ENCODE measurements at places on chromosomes 6 and 20.

DNA sequence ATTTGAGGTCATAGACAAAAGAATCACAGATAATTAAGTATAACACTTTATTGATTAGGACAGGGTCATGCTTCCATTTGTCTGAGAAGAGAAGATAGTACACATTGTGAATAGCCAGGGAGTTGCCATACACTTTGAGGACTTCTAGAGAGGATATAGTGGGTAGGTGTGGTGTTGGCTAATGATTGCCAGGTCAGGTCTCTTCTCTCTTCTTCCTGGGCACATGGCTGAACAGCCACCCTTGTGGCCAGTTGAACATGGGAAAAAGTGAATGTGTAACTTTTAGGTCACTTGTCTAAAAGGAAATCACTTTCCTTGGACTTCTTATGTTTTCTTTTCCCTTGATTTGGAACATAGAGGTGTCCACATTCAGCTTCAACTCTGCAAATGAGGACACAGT is 772.1 kb upstream of the MAP3K7 start:
- no peak for DNase-seq

GRCh38 chr6:44415873-44416502 is 28.5 kb downstream of the CDC5L start:
- no peak for DNase-seq

DNA sequence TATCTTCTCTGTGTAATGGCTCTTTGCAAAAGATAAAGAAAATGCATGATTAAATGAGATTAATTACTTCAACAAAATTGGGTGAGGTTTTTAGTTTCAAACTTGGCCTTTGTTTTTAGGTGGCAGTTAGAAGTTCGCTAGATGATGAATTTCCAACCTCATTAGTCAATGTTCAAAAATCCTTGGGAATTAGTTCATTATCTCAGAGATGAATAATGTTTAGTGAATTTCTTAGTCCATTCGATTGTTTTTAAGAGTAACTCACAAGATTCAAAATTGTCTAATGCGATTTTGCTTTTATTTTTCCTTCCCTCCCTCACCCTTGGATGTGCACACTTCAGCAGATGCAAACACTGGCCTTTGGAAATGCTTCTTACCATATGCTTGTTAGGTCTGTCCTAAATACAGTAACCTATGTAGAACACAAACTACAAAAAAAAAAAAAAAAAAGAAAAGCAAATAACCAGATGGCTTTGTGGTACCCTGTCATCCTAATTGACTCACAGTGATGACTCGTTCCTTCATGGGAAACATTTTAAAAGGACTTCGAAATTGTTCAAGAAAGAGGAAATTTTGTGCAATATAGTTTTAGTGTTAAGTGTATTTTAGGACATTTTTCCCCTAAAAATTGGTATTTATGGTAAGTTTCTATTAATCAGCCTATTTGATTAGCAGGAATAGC is 66.7 kb downstream of the FAM229B start:
- DNase-seq: no peak

DNA sequence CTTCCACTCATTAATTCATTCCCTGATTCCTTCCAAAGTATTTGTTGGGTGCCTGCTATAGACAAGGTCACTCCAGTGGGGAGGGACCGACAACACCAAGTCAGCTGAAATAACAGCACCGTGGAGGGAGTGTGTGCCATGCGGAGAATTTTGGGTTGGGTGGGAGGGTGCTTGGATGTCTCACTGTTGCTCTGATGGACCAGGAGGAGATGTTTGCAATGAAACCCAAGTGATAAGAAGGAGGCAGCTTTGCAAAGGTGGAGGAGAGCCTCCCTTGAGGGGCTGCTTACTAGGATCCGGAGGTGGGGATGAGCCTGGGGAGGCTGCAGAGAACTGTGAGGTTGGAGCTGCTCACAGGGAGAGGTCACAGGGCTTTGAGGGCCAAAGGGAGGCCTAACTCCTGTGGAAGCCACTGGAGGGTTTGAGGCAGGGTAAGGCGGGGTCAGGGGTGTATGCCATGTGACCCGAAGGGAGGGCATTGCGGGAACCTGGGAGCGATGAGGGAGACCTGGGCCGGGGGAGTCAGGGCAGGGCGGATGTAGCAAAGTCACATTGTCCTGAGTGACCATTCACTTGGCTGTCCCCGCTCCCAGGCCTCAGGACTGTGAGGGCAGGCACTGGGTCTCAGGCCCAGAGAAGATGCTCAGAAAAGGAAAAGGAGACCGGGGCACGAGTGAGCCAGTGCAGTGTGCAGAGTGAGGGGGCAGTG is 124.5 kb downstream of the PHACTR3 start:
- no peak for DNase-seq

DNA sequence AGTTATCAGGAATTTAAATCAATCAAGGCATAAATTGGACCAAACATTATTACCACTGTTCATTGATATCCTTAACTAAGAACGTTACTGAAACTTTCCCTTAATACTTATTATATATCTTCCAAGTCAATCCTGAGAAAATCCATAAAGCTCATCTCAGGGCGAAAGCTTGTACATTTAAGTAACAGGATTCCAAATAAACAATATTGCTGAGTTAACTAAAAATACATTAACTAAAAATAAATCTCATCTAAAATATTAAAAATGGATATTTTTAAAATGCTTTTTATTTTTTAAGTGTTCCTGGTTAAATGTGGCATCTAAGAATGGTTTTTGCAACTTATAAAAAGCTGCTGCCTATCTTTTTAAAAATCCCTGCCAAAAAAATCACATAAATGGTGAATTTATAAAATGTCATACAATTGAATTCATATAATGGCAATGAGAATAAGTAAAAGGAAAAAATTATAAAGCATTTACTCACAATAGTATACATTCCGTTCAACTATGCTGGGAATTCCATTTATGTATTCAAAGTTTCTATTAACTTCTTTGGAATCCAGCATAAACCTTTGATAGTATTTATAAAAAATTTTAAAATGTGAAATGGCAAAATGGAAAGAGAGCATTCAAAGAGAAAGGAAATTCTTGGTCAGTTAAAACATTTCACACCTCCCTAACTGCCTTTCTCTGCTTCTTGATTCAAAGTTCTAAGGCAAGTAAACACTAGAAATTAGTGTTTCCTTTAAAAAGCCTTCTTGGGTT is 20.8 kb upstream of the GMDS start:
- no peak for DNase-seq

GRCh38 chr6:112827793-112828192 is 480.7 kb downstream of the RFPL4B start:
- DNase-seq: no peak

DNA sequence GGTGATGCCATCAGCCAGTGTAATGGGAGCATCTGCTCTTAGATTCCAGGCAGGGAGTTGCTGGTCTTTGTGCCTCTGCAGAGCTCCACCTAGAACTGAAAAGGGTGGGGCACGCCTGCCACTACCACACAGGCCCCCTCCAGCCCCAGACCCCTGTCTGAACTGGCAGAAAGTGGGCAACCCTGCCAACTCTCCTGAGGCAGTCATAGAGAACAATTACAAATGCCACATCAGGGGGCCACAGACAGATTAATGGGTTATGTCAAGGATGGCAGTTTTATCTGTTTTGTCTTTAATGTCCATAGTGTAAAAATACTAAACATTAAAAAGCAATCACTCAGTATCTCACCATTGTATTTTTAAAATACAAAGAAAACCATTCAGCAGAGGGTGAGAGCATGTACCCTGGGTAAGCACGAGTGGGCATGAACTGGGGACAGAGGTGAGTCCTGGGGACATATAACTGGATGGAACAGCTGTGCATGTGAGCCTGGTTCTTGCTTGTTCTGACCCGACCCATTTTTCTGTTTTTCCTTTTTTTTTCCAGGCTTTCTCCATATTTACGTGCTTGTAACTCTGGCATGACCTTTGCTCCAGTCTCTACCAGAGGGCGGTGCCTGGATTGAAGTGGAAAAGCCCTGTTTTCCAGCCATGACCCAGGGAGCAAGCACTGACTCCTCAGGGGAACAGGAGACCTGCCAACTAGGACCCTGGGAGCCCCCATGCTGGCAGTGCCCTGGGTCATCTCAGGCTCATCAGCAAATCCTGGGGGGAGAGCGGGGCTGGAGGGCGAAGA is 8.2 kb downstream of the TRAF3IP2 start:
- DNase-seq: no peak

DNA sequence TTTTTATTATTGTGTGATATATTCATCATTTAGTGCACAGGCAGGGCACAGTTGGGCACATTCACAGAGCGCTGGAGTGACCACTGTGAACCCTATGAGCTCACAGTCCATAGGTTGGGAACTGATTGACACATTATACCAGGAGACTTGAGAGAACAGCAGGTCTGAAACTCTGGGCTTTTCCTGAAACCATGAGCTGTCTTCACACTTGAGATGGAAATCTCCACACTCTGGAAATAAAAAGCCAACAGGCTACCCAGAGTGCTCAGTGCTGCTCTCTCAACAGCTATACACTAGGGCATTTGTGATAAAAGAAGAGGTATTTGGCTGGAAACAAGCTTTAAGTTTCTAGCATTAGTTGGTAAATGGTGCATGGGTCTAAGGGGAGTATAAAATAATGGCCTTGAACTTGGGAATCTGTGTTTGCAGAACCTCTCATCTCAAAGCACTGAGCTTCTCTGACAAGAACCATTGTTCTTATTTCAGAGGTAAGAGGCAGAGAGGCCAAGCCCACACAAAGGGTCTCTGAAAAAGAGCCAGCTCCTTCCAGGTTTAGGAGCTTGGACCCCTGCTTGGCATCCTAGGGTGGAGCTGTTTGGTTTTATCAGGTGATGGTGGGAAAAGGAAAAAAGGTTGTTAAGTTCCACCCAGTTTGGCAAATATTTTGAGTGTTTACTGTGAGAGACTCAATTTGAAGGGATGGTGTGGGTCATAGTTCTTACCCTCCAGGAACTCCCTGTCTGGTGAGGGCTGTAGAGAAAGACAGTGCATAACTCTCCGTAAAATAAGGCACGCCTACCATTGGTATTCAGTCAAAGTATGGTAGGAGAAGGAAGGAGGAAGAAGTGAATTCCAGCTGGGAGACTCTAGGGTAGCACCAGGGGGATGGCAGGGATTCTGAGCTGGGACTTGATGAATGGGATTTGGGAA is 14.5 kb downstream of the CHMP4B start:
- no peak for DNase-seq

DNA sequence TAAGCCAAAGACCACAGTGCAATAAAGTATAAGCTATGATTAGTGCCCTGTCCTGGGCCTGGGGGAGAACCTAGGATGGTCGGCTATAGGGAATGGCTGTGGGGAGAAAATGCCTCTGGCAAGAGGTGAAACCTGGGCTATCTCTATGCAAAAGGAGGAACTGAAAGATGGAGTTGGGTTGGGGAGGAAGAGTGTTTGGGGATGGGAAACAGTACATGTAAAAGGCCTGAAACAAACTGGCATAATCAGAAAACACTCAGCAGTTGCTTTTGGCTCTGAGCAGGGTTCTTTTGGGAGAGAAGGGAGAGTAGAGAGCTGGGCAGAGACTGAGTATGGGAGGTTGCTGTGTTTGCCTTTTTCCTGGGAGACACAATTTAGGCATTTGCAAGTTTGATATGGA is 31.9 kb upstream of the FUCA2 start:
- DNase-seq: no peak

- peak; percentile 43 for DNase-seq
These were observed 3.9 kb upstream of the ZNF831 start for GRCh38 chr20:59159493-59160376.

GRCh38 chr6:135950669-135951068 is 99.2 kb downstream of the PDE7B start:
- no peak for DNase-seq

DNA sequence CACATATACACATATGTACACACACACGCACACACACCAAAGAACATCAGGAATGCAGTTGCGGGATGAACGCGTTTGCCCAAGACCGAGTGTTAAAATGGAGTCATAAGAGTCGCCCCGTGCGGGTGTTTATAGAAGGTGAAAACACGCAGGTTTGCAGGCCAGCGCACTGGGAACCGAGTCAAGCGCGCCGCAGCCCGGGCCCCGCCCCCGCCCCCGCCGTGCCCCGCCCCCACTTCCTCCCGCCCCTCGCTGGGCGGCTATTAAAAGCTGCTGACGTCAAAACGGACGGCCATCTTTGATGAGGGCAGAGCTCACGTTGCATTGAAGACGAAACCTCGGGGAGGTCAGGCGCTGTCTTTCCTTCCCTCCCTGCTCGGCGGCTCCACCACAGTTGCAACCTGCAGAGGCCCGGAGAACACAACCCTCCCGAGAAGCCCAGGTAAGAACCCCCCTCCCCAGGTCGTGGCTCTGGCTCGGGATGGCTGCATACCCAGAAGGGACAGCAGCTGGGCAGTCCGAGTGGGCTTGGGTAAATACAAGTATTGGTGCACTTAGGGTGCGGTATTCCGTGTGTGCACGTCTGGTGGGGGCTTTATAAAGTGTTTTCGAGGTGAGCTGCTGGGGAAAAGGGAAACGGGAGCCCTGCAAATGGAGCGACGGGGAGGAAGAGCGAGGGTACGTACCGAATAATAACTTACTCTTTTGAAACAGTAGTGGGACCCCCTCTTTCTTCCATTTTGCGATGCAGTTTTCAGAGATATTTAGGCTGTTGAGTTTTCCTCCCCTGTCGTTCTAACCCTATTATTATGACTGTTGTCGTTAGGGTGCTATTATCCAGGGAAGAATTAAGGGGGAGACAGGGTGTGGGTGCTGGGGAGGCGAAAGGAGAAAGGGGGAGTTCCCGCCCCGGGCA is at the start of gene SNAP25:
Gene SNAP25 (plus strand): TSS at position 295 of the 916 bp plus-strand sequence. CDS start 56,662 bp downstream, outside the sequence.
- no peak for DNase-seq

GRCh38 chr6:53916804-53917463 is 122.1 kb downstream of the LRRC1 start:
- DNase-seq: no peak

DNA sequence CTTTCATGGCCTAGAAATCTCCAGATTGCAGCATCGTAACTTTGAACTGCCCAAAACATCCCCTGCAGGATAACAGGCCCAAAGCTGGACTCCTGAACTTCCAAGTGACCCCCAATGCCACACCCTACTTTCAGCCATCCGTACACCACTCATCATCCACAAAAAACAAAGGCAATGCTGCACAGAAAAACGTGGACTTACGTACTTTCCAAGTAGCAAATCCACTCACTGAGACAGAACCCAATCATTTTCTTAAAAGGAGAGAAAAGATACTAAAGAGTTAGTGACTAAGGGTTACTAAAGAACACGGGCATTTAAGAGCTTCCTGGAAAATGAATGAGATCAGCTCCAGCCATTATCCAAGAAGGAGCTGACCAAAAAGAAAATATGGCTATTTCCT is 211.0 kb downstream of the WDR27 start:
- DNase-seq: no peak

DNA sequence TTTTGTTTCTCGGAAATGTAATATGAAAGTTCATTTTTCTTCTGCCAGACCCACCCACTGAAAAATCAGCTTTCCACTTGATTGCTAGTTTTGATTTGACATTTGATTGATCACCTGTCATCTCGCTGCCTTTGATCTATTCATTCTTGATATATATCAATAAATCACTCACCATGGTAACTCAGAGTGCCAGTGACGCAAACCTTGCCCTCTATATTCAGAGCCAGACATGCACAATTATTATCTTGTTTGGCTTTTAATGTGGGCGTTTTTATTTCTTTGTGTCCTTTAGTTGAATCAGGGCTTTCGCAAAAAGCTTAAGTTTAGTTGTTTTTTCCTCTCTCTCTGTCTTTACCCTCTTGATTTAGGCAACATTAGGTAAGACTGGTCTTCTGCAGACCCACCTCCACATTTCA is 2.0 kb downstream of the TSHZ2 start:
- no peak for DNase-seq

Measured in stimulated activated CD4-positive, alpha-beta T cell treated with anti-CD3 and anti-CD28 coated beads, Interleukin-15, amount 100 ng/mL, for 1 hour (primary cell).